Prostate gland (tissue), 2 donors: ENCODE measurements at places on chromosomes 12 and 14. TPM values are rescaled to one million over a fixed set of nuclear protein-coding genes. Genes with fewer than 3 reads are reported as not detected.

ABHD12B gene
- not detected for total RNA-seq

IPO4 gene
- 42.6 TPM for total RNA-seq

SYT10 gene
- total RNA-seq, result 0.68 TPM

BHLHE41 gene
- total RNA-seq, result 31.5 TPM

TAS2R50 gene
- not detected for total RNA-seq

LRRK2 gene
- total RNA-seq, result 6.2 TPM

DPPA3 gene
- not detected for total RNA-seq

DNA sequence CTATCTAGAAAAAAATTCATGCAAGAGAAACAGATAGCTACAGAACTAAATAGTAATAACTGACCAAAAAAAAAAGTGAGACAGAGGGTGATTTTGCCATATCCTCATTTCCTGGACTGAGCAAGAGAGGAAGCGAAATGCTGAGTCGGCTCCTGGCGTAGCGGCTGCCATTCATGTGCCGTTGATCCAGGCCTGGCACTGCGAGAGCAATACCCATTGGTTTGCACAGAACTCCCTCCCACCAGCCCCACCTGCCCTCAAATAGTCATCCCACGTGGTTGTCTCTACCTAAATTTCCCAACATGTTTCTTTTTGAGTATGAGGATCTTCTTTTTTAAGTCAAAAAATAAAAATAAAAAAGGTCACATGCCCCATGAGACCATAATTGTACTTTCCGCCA, 9.4 kb upstream of the WNT5B start:
- DNase-seq, result no peak
- no peaks in the 10 kb centered on the region for H3K36me3 ChIP-seq
- H3K27me3 ChIP-seq, result no peaks in the 10 kb centered on the region
- no peaks in the 10 kb centered on the region for H3K4me1 ChIP-seq

- no peak overlapping the region for H3K4me3 ChIP-seq
- H3K36me3 ChIP-seq, result no peaks in the 10 kb centered on the region
- H3K4me1 ChIP-seq, result no peaks in the 10 kb centered on the region
- no peak overlapping the region for H3K27ac ChIP-seq
- H3K27me3 ChIP-seq, result no peaks in the 10 kb centered on the region
- no peak for DNase-seq
Measured at GRCh38 chr12:47032644-47033043, 46.8 kb upstream of the PCED1B start.

DNA sequence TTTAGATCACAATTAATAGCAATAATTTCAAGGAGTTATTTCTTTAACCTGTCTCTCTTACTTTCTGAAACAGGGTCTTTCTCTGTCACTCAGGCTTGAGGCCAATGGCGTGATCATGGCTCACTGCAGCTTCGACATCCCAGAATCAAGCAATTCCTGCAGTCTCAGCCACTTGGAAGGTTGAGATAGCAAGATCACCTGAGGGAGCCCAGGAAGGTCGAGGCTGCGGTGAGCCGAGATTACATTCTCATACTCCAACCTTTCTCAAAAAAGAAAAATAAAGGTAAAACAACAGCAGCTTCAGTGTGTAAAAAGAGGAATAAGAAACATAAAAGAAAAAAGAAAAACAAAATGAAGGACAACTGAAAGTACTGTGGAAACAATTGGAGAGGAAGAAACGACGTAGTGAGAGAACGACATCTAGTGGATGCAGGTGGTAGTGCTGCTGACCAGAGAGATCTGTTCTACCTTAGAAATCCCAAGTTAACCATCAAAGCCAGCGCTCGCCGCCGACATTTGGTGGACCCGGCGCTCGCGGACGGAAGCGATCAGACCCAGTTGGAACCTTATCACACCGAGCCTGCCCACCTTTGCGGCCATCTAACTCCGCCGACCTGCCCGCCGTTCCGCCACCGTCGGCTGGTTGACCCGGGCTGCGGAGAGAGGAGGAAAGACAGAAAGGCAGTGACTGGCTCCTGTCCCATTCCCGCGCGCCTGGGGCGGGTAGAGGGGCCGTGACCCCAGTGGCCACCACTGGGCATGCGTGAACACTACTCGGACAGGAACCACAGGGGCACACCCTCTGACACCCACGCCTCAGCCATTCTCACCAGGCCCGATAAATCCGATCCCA, 196.1 kb downstream of the ALG10 start:
- peak overlapping the region; percentile 14 for H3K27ac ChIP-seq
- H3K4me3 ChIP-seq, result peak overlapping the region; percentile 18
- no peaks in the 10 kb centered on the region for H3K4me1 ChIP-seq
- DNase-seq, result peak; percentile 63
- H3K36me3 ChIP-seq, result no peaks in the 10 kb centered on the region

DNA sequence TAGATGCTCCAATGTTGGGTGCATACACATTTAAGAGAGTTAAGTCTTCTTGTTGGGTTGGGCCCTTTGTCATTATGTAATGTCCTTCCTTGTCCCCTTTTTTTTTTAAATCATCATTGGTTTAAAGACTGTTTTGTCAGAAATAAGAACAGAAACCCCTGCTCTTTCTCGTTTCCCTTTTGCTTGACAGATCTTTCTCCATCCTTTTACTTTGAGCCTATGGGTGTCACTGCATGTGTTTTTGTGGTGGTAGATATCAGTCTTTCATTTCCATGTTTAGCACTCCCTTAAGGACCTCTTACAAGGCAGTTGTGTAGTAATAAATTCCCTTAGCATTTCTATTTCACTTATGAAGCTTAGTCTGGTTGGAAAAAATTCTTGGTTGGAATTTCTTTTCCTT, 47.4 kb downstream of the RTN1 start:
- H3K36me3 ChIP-seq, result no peaks in the 10 kb centered on the region
- H3K27ac ChIP-seq, result no peak overlapping the region
- DNase-seq, result no peak

DNA sequence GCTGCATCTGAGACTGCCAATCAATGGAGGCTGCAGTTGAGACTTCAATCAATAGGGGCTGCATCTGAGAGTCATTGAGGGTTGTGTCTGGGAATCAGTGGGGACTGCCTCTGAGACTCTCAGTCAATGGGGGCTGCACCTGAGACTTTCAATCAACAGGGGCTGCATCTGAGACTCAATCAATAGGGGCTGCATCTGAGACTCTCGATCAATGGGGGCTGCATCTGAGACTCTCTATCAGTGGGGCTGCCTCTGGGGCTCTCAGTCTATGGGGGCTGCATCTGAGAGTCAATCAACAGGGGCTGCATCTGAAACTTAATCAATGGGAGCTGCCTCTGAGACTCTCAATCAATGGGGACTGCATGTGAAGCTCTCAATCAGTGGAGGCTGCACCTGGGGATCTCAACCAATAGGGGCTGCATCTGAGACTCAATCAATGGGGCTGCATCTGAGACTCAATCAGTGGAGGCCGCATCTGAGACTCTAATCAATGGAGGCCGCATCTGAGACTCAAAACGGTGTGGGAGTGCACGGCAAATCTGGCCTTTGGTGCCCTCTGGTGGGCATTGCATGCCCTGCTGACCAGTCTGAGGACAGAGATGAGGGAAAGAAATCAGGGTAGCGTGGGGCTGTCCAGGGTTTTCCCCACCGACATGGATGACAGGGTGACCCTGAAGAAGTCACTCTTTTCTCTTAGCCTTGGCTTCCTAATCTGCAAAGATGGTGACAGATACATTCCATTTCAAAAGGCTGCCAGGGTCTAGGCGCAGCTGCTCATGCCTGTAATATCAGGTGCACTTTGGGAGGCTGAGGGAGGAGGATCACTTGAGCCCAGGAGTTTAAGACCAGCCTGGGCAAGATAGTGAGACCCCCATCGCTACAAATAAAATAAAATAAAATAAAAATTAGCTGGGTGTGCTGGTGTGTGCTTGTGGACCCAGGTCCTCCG, 41.3 kb upstream of the EIF5 start:
- H3K36me3 ChIP-seq, result no peaks in the 10 kb centered on the region
- H3K27ac ChIP-seq, result no peak overlapping the region
- peak; percentile 70 for DNase-seq
- H3K4me3 ChIP-seq, result no peak overlapping the region
- H3K4me1 ChIP-seq, result no peaks in the 10 kb centered on the region

DNA sequence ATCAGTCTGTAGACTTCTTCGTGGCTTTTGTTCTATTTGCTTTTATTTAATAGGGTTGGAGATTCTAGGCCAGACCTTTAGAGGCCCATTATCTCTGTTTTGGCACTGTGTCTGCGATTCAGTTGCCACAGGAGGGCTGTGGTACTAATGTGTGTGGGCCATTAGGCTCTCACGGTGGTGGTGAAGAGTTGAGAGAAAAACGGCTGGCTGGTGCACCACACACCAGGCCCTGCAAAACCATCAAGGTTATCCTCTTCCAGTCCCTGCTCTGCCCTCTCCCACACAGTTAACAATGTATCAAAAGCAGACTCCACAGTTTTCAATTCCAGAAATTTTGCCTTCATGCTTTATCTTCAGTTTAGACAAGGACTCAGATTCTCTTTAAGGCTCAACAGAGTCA, 97.7 kb downstream of the MYF5 start:
- H3K4me3 ChIP-seq, result no peak overlapping the region
- no peak overlapping the region for H3K27ac ChIP-seq
- no peaks in the 10 kb centered on the region for H3K27me3 ChIP-seq
- no peaks in the 10 kb centered on the region for H3K4me1 ChIP-seq

GRCh38 chr12:138898-139534, 72.4 kb downstream of the IQSEC3 start:
- no peaks in the 10 kb centered on the region for H3K36me3 ChIP-seq
- DNase-seq, result no peak
- H3K4me1 ChIP-seq, result no peaks in the 10 kb centered on the region
- no peak overlapping the region for H3K4me3 ChIP-seq
- peaks cover 8% of the 10 kb centered on the region for H3K27me3 ChIP-seq

GRCh38 chr12:116651089-116651488, 86.8 kb downstream of the SPRING1 start:
- no peak for DNase-seq
- no peak overlapping the region for H3K27ac ChIP-seq
- no peaks in the 10 kb centered on the region for H3K36me3 ChIP-seq
- no peak overlapping the region for H3K4me3 ChIP-seq
- H3K27me3 ChIP-seq, result no peaks in the 10 kb centered on the region

DNA sequence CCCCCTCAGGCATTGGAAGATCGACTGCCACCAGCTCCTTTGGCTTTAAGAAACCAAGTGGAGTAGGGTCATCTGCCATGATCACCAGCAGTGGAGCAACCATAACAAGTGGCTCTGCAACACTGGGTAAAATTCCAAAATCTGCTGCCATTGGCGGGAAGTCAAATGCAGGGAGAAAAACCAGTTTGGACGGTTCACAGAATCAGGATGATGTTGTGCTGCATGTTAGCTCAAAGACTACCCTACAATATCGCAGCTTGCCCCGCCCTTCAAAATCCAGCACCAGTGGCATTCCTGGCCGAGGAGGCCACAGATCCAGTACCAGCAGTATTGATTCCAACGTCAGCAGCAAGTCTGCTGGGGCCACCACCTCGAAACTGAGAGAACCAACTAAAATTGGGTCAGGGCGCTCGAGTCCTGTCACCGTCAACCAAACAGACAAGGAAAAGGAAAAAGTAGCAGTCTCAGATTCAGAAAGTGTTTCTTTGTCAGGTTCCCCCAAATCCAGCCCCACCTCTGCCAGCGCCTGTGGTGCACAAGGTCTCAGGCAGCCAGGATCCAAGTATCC, 288.7 kb downstream of the NAV3 start:
- H3K36me3 ChIP-seq, result no peaks in the 10 kb centered on the region
- no peak overlapping the region for H3K27ac ChIP-seq
- no peaks in the 10 kb centered on the region for H3K27me3 ChIP-seq
- no peak overlapping the region for H3K4me3 ChIP-seq
